ENCODE measurements at places on chromosomes 6 and 20. TPM values are rescaled to one million over a fixed set of nuclear protein-coding genes. Genes with fewer than 3 reads are reported as not detected.

The ZSCAN23 gene
- total RNA-seq, result 0.55 TPM

DNA sequence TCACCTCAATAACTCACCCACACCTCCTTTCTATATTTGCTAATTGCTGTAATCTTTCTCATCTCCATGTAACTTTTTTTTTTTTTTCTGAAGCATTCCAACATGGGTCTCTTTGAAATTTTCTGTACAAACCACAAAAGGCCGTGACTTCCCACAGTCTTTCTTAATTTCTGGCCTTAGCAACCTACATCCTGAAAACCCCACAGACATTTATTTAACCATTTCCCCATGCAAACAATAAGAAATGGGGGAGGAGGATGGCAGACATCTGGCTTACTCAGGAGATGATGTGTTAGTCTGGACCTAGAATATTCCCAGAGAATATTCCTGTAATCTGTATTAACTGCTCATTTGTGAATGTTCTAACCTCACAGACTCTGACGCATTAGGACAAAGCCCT lies 57.6 kb downstream of the MEP1A start:
- no peak for DNase-seq

- DNase-seq, result no peak
Measured at GRCh38 chr6:130041594-130041993, 23.2 kb downstream of the L3MBTL3 start.

The SLC17A2 gene
- not detected for total RNA-seq

The TCF15 gene
- 0.32 TPM for total RNA-seq

The SRSF12 gene
- 0.45 TPM for total RNA-seq

- no peak for DNase-seq
Measured at GRCh38 chr6:81929828-81930227, 177.3 kb upstream of the TENT5A start.

The MUC22 gene
- total RNA-seq, result not detected

DNA sequence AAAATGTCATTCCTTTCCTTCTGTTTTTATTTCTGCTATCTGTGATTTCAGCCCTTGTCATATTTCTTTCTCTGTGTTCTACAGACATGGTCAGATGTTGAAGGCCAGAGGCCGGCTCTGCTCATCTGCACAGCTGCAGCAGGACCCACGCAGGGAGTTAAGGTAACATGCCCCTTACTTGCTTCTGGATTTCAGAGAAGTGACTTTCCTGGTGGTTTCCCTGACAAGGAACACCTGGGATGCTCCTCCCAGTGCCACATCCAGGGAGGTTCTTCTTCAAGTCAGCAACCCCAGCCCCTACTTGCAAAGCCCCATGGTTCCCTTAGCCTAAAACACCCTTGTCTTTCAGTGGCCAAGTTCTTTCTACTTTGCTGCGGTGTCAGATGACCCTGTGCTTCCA lies 41.3 kb downstream of the CDH26 start:
- no peak for DNase-seq

The RAMACL gene
- total RNA-seq, result 1.1 TPM

The FOXQ1 gene
- total RNA-seq, result not detected

DNA sequence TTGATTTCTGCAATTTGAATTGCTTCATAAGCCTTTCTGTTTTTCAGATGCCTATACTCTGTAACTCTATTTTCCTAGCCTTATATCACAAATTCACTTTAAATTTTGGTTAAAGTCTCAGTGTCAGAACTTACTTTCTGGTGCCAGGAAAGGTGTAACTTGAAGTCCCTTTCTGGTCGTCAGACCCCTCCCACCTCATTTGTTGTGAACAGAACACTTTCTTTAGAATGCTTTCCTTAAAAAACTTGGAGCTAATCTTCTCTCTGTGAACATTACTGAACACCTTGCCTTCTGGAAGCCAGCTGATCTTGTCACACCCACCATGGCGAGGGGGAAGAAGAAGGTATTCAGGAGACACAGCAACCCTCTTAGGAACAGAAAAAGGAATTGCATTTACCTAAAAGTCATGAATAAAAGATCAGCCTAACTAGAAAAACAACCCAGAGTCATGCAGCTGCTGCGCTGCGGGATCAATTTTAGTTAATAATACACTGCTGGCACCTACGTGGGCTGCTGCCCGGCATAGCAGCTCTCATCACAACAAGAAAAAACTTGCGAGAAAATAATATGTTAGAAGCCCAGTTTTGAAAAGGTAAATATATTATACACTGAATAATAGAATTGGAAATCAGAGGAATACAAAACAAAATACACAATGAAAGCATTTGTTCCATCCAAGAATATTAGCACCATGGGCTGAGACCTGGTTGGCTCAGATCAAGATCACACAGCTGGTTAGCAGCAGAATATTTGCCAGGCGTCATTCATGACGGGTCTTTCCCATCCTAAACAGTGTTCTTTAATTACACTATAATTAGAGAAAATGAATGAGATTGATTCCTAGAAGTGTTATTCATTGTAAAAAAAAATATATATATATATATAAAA lies 5.8 kb upstream of the FAM217A start:
- no peak for DNase-seq

- no peak for DNase-seq
Measured at GRCh38 chr20:21324126-21324525, 21.0 kb downstream of the XRN2 start.

The MYLK4 gene
- total RNA-seq, result 1.1 TPM

- DNase-seq, result no peak
Measured at GRCh38 chr6:29981211-29981812, 39.0 kb downstream of the HLA-A start.

DNA sequence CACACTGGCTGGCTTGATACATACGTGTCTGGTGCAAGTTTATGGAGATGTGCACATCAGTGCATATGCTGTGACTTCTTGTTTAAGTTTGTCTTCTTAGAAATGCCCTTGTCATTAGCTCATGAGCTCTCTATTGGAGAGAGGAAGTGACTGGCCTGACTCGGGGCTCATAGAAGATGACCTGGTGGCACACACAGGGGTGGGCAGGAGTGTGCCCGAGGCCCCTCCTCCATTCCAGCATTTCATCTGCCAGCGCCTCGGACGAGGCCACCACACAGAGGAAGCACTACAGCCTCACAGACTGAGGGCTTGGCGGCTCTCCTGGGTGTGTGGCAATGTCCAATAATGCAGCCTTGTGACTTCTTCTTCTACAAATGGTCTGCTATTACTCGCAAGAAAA lies 109.7 kb downstream of the FAM120B start:
- no peak for DNase-seq

GRCh38 chr6:109332748-109333147 lies 49.5 kb downstream of the CD164 start:
- no peak for DNase-seq

- DNase-seq, result no peak
Measured at GRCh38 chr20:19750101-19750606, 7.9 kb upstream of the RIN2 start.

All from natural killer cell (primary cell).